ENCODE measurements at places on chromosomes 4 and X.

GRCh38 chr4:186689476-186689875, 34.2 kb downstream of the FAT1 start:
- no peak for DNase-seq

DNA sequence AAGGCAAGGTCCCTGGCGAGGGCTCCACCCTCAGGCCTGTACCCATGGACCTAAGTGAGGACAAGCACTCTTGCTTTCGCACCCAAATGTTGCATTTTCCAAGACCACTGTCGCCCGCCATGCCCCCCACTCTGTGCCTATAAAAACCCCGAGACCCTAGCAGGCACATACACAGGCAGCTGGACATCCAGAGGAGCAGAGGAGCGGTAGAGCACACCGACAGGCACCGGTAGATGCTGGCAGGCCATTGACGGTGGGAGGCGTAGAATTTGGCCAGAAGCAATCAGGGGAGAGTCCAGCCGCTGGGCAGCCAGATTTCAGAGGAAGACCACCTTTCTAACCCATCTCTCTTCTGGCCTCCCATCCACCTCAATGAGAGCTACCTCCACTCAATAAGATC, 715.2 kb upstream of the AADAT start:
- DNase-seq: no peak

GRCh38 chr4:3724319-3725231, 41.6 kb upstream of the ADRA2C start:
- peak; percentile 60 for DNase-seq

DNA sequence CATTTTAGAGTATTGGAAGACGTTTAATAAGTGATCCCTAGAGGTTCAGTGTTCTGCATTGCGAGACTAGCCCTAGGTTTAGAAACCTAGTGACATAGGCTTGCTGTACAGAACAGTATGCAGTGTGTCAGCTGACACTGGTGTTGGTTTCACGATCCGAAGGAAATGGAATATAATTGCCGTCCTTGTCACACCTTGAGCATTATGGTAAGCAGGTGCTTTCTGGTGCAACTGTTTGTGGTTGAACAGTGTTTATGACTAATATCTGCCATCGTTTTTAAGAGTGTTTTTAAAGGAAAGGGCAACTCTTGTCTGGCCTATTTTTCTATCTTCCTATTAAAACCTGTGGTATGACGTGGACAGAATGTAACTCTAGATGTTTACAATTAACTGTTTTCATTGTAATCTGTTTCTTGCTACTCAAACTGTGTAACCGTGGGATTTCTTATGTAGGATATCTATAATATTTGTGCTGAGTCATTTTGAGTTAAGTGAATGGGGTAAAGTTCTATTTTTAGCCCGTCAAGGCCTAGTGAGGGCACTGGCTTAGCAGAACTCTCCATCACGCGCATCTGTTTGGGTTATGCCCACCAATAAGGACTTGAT, 53.8 kb upstream of the TBC1D14 start:
- peak; percentile 14 for DNase-seq

DNA sequence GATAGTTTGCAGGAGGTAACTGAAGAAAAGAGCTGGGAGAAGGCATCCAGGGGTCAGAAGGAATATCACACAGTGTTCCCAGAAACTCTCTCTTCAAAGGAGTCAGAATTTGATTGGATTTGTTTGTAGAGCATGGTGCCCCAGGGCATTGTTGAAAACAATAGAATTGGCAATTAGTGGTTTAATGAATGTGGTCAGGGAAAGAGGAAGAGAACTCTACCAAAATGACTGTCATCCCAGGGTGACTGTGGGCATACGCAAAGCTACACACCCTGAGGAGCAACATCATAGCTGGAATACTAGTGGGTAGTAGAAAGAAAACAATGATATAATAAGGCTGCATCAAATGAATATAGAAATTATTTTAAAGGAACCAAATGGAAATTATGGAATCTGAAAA, 21.5 kb downstream of the TNIP2 start:
- DNase-seq: no peak

GRCh38 chr4:77703666-77704065, 98.0 kb downstream of the CXCL13 start:
- DNase-seq: no peak

- peak; percentile 6 for DNase-seq
Measured at GRCh38 chr4:38119668-38120385, 159.6 kb downstream of the PTTG2 start.
